ENCODE measurements at places on chromosomes 3 and 15. TPM values are rescaled to one million over a fixed set of nuclear protein-coding genes. Genes with fewer than 3 reads are reported as not detected.

DNA sequence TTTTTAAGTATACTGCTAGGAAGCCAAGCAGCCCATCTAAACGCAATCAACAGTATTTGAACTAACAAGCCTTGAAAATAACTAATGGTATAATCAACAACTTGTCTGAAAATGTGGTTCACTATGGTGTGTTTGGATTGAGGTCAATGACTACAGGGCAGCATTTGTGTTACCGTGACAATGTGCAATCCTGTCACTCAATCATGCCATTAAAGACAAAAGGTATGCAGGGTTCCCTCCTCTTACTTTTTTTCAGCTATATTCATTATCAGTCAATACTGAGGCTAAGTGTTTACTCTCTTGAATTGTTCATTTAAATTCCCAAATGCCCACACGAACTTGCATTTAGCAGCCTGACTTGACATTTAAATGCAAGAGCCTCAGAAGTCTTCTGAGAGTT is 1099.3 kb upstream of the EPHA6 start:
- no peaks in the 10 kb centered on the region for H3K4me1 ChIP-seq
- no peak overlapping the region for H3K27ac ChIP-seq
- no peaks in the 10 kb centered on the region for H3K36me3 ChIP-seq
- no peak overlapping the region for H3K4me3 ChIP-seq
- DNase-seq, result no peak

- no peaks in the 10 kb centered on the region for H3K4me1 ChIP-seq
- H3K36me3 ChIP-seq, result no peaks in the 10 kb centered on the region
- H3K4me3 ChIP-seq, result no peak overlapping the region
- no peak for DNase-seq
- no peak overlapping the region for H3K27ac ChIP-seq
Measured at GRCh38 chr15:25805031-25805430, 58.1 kb downstream of the ATP10A start.

GRCh38 chr3:97009427-97010019 is 195.1 kb downstream of the EPHA6 start:
- no peaks in the 10 kb centered on the region for H3K4me1 ChIP-seq
- no peak for DNase-seq
- H3K27ac ChIP-seq, result no peak overlapping the region
- no peaks in the 10 kb centered on the region for H3K36me3 ChIP-seq
- no peak overlapping the region for H3K4me3 ChIP-seq

DNA sequence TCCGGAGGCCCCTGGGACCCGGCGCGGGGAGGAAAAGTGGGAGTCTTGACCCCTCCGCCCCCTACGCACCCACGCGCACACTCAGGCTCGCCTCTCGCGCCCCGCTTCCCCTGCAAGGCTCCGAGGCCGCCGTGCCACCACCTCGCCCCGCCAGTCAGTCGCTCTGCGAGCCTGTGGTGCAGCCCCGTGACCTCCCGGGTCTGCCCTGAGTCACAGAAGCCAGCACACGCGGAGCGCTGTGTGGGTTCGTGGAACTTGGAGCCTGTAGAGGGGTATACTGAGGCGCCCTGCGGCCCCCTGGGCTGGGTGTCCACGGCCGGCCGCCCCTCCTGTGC is 380 bp upstream of the ALS2CL start:
- H3K36me3 ChIP-seq, result no peaks in the 10 kb centered on the region
- H3K4me3 ChIP-seq, result no peak overlapping the region
- no peak for DNase-seq

DNA sequence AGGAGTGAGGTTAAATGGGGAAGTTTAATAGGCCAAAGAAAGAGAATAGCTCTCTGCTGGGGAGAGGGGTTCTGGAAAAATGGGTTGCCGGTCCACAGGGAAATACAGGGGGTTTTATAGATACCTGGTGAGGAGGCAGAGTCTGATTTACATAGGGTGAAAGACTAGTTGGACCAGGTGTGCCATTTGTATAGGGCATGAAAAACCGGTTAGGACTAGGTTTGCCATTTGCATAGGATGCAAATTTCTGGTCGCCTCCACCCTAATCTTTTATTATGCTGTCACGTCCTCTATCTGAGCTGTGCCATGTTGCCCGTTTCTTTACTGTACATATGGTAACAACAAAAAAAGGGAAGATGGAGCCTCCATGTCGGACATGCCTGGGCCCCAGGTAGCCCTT is 960.1 kb downstream of the FHIT start:
- DNase-seq, result no peak
- no peaks in the 10 kb centered on the region for H3K4me1 ChIP-seq
- H3K4me3 ChIP-seq, result no peak overlapping the region
- no peaks in the 10 kb centered on the region for H3K36me3 ChIP-seq

Gene WNT5A
- 113 TPM for total RNA-seq
